ENCODE measurements at places on chromosomes 16 and 17.

- no peak for DNase-seq
These were observed 321.9 kb downstream of the CBLN1 start for GRCh38 chr16:48959747-48960146.

- DNase-seq, result peak; percentile 78
These were observed 7.5 kb upstream of the ARMC5 start for GRCh38 chr16:31451681-31452351.

GRCh38 chr16:11404603-11405002, 59.3 kb downstream of the RMI2 start:
- DNase-seq, result no peak

DNA sequence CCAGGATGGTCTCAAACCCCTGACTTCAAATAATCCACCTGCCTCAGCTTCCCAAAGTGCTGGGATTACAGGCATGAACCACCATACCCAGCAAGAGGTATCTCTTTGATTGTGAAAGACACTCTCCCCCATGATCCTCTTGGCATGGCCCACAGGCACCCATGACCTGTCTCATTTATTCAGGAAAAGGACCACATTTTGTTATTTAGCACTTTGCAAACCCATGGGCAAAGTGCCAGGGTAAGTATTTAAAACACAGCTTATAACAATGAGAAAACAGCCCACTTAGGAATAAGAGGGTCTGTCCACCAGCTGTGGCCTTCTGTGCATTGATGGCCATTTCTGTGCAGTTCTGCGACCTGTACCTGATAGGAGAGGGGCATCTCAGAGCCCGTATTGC, 12.8 kb upstream of the AKTIP start:
- no peak for DNase-seq

DNA sequence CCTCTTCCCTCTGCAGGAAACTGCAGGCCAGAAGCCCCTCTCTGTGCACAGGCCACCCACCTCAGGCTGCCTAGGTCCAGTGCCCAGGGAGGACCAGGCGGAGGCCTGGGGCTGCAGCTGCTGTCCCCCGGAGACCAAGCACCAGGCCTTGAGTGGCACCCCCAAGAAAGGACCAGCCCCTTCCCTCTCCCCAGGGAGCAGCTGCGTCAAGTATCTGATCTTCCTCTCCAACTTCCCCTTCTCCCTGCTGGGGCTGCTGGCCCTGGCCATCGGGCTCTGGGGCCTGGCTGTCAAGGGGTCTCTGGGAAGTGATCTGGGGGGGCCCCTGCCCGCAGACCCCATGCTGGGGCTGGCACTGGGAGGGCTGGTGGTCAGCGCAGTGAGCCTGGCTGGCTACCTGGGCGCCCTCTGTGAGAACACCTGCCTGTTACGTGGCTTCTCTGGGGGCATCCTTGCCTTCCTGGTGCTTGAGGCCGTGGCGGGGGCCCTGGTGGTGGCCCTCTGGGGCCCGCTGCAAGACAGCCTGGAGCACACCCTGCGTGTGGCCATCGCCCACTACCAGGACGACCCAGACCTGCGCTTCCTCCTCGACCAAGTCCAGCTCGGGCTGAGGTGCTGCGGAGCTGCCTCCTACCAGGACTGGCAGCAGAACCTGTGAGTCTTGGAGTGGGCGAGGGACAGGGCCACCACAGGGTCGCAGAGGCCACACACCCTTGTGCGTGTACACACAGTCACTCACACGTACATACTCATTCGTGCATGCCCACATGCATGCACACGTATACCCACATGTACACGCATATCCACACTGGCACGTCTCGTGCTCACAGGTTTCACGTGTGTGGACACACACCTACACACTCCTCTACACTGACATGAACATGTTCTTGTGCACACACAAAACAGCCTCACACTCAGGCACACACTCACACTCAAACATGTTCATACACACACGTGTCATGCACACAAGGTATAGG, 8.3 kb downstream of the TSPAN10 start:
- no peak for DNase-seq

DNA sequence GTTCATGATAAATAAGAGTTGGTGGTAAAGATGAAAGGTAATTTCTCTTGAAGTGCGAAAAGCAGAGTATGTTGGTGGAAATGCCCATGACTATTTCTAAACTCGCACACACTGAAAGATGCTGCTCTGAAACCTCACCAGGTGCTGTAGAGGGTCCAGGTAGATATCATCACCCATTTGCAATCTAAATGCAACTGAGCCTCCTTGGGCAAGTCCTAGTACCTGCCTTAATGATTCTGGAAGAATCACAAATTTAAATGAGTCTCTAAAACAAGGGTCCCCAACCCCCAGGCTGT, 5.9 kb upstream of the MMD start:
- no peak for DNase-seq

DNA sequence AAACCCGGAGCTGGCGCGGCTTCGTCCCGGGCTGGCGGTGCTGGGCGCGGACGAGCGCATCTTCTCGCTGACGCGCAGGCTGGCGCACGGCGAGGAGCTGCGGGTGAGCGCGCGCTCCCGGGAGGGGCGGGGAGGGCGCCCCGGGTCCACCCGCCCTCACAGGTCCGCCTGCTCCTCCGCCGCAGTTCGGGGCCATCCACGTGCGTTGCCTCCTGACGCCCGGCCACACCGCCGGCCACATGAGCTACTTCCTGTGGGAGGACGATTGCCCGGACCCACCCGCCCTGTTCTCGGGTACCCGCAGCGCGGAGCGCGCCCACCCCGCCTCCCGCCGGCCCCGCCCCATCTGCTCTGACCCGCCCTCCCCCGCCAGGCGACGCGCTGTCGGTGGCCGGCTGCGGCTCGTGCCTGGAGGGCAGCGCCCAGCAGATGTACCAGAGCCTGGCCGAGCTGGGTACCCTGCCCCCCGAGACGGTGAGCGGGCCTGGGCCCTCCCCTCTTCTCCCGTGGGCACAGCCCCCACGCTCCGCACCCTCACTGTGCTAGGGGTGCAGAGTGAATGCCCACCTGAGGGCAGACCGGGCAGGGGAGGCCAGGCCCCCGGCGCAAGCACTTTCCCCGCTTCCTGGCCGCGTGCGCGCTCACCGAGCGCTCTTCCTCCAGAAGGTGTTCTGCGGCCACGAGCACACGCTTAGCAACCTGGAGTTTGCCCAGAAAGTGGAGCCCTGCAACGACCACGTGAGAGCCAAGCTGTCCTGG, 1.4 kb downstream of the HAGHL start:
- peak; percentile 61 for DNase-seq

DNA sequence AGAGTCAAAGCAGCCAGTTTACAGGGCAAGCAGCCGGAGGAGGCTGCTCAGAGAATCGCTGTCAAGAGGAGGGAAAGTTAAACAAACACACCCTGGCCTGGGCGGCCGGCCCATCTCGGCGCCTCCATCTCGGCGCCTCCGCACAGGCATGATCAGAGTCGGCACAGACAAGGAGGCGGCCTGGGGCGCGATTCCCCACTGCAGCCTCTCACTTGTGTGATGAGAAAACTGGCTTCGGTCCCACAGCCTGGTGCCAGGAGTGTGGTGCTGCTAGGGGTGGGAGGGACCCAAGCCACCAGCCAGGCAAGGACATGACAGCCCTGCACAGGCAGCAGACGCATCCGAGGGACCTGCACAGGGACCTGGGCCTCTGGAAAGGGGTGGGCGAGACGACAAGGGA, 17.7 kb downstream of the SLC38A10 start:
- DNase-seq, result no peak

DNA sequence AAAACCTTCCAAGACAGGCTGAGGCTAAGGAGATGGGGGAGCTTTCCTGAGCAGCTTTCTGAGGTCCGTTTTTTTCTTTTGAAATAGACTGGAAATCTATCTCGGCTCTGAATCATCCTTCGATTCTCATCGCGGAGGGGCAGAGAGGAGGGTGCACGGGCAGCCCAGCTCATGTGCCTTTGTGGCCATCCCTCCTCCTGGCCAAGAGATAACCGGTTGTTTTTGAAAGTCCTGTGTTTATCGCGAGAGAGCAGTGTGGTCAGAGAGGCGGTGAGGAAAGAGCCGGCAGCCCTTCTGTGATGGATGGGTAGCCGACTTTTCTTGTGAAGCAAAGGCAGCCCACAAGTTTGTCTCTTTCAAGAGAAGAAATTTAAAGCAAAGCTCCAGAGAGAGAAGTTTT, 191.6 kb downstream of the CCDC182 start:
- no peak for DNase-seq

DNA sequence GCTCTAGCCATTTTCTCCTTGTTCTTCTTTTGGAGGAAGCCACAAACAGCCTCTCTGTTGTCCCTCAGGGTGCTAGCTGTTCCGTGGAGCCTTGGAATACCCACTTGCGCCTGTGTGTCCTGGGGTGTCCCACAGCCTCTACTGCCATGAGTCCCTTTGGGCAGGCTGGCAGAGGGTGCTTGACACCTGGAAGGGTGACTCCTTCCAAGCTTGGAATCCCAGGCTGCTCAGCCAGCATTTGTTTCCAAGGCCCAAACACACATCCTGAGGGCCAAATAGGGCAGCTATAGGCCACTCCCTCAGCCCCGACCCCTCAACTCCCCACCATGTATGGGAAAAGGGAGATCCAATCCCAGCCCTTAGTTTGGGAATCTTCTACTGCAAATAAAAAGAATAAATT, 14.9 kb downstream of the ZNHIT3 start:
- DNase-seq, result no peak

DNA sequence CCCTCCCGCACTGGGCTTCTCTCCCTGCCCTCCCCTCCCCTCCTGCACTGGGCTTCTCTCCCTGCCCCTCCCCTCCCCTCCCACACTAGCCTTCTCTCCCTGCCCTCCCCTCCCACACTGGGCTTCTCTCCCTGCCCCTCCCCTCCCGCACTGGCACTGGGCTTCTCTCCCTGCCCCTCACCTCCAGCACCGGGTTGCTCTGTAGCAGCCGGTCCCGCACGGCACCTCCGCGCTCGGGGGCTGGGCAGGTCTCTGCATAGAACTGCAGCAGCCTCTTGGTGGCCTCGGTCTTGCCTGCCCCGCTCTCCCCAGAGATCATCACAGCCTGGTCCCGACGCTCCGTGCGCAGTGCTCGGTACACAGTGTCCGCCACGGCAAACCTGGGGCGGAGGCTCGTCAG, 9.8 kb downstream of the MYO1C start:
- no peak for DNase-seq

DNA sequence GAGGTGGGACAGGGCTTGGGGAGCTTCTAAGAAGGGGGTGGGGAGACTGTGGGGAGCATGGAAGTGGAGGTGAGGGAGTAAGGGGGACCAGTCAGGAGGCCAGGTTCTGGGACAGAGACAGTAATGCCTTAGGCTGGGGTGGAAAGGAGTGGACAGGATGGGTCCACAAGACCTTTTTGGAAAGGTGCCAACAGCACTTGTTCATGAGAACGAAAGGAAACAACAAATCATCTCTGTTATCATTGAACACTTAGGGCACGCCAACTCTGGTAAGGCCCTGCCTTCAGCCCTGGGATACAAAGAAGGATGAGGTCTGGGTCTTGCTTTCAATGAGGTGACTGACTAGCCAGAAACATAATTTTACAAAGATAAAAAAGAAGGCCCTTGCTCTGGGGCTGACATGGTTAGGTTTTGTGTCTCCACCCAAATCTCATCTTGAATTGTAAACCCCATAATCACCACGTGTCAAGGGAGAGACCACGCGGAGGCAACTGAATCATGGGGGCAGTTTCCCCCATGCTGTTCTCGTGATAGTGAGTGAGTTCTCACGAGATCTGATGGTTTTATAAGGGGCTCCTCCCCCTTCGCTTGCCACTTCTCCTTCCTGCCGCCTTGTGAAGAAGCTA, 113.8 kb downstream of the SLC39A11 start:
- no peak for DNase-seq

GRCh38 chr16:21997697-21998480, 3.0 kb downstream of the PDZD9 start:
- no peak for DNase-seq

DNA sequence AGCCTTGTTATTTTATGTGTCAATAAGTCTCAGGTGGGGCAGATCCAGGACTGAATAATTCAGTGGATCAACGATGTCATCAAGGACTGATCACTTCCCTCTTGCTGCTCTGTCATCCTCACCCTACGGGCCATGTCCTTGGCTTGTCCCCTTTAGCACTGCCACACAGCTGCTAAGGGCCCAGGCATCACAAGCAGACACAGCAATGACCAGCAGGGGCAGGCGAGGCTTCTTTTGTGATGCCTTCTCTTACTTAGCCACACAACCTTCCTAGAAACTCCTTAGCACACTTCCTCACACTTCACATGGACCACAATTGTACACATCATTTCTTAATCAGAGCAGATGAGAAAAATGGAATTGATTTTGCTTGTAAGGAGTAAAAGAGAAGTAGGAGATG, 356.3 kb upstream of the SOX9 start:
- DNase-seq, result no peak

GRCh38 chr16:57235128-57236021, 9.7 kb upstream of the ARL2BP start:
- peak; percentile 49 for DNase-seq

DNA sequence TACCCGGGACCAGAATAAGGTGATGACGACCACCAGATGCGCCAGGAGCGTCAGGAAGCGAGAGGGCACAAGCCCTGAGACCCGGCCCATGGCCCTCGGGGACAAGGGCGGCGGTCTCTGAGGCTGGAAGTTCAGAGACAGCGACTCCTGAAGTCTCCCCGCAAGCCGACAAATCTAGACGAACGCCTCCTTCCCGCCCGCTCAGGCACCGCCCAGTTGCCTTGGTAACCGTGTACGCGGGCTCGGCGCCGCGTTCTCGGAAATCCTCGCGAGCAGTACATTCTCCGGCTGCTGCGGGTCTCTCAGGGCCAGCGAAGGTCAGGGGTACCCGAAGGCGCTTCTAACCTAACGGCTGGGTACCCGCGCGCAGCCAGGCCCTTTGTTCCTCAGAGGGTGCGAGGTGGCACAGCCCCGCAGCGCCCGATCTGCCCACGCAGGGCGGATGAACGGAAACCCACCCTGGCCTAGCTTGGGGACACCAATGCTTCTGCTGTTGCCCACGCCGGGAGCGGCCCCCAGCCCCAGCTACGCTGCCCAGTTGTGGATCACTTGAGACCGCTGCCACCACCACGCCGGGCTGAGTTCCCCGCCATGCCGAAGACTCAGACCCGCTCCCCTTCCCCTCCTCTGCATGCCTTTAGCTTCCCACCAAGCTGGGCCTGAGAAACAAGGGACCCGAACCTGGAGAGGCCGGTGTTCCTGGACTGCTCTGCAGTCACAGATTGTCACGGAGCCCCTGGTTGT, at the start of gene TMEM107:
TSS of gene TMEM107 (minus strand) at position 184 of the 744 bp plus-strand sequence. CDS start at position 90, 94 bp downstream.
- DNase-seq, result peak; percentile 77

Measured in bronchial epithelial cell (primary cell).